Activated effector memory CD4-positive, alpha-beta T cell treated with anti-CD3 and anti-CD28 coated beads, Interleukin-2, amount 50 U/mL, for 16 hours (primary cell): ENCODE measurements at places on chromosomes 16 and 17.

DNA sequence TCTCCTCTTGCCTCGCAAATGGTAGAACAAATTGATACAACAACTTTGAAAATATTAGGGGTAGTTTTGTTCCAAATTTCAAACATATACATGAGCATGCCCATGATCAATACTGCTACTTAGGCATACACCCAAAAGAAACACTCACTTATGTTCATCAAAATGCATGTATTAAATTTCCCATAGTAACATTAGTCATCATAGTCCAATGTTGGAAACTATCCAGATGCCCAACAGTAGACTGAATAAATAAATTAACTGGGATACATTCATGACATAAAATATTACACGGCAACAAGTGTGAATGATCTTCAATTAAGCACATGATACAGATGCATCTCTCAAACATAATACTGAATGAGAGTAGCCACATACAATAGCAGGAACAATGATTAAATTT is 391.6 kb downstream of the CDH11 start:
- DNase-seq = no peak

GRCh38 chr17:65102788-65103187 is 34.4 kb upstream of the RGS9 start:
- no peak for DNase-seq

- no peak for DNase-seq
Measured at GRCh38 chr17:57735230-57735629, 9.9 kb downstream of the CCDC182 start.

DNA sequence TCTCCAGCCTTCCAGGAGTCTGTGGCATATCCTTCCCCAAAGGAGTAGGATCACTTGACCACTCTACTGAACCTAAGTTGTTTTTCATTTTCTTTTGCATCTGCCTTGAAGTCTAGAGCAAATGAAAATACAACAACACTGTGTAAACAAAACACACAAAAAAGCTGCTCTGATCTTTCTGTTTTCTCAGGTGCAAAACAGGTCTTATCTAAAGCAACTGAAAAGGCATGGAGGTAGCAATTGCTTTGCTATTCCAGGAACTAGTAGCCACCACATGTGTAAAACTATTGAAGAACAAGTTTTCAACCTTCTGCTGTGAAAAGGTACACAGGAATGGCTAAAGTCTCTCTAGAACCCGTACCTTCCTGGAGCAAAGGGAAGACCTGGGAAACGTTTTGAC is 127.1 kb downstream of the PITPNC1 start:
- DNase-seq = no peak

- no peak for DNase-seq
Measured at GRCh38 chr17:3761036-3761917, 37.6 kb downstream of the HASPIN start.

GRCh38 chr17:65013613-65014391 is 42.7 kb downstream of the GNA13 start:
- DNase-seq = peak; percentile 70

- no peak for DNase-seq
Measured at GRCh38 chr16:10835281-10835931, 16.8 kb upstream of the TVP23A start.

DNA sequence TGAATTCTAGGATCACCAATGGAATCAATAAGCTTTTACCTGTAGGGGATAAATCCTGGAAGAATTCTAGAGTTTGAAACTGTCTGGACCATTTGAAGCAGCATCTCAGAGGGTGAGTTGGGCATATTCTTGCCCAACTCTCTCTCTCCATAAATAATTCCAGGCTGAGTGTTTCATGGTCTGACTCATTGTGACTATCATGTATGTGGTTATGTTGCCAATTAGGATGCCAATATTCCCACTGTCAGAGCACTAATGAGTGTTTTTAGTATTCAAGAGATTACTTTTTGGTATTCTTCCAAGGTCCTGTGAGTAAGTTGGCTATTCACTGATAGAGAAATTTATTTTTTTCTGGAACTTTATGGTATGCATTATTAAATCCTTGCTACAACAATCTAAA is 456.9 kb downstream of the TOX3 start:
- no peak for DNase-seq

- DNase-seq = no peak
Measured at GRCh38 chr17:48611213-48611612, 396 bp upstream of the HOXB7 start.

GRCh38 chr17:57004944-57005579 is 27.1 kb downstream of the SCPEP1 start:
- no peak for DNase-seq

GRCh38 chr17:41326173-41327145 is 10.9 kb upstream of the KRTAP17-1 start:
- DNase-seq = peak; percentile 64

DNA sequence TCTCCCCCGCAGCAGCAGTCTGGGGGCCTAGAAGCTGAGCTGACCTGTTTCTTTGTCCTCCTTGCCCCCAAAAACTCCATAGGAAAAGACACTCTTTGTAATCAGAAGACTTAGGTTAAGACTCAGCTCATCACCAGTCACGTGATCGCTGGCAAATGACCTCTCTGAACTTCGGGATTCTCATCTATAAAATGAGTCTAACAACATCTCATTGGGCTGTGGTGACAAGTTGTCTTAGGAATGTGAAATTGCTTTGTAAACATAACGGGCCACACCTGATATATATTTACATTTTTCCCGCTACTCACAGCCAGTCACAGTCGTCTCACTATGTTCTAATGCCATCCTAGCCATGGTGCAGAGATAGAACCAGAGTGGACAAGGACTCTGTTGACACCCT is 86.0 kb upstream of the LHX1 start:
- DNase-seq = no peak

DNA sequence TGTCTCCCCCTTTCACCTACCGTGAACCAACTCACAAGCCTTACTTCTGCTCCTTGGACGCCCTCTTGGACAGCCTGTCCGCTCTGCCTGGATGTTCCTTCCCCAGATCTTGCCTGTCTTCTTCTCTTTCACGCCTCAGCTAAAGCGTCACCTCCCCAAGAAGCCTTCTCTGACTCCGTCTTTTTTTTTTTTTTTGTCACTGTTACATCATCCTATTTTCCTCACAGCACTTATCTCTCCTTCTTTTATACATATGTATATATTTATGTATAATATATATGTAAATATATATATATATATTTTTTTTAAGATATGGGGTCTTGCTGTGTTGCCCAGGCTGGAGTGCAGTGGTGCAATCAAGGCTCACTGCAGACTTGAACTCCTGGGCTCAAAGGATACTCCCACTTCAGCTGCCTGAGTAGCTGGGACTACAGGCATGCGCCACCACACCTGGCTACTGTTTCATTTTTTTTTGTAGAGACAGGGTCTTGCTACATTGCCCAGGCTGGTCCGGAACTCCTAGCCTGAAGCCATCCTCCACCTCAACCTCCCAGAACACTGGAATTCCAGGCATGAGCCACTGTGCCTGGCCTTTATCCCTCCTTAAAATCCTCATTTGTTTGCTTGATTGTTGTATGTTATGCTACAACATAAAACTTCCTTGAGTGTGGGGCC is 16.5 kb upstream of the AKTIP start:
- peak; percentile 50 for DNase-seq

DNA sequence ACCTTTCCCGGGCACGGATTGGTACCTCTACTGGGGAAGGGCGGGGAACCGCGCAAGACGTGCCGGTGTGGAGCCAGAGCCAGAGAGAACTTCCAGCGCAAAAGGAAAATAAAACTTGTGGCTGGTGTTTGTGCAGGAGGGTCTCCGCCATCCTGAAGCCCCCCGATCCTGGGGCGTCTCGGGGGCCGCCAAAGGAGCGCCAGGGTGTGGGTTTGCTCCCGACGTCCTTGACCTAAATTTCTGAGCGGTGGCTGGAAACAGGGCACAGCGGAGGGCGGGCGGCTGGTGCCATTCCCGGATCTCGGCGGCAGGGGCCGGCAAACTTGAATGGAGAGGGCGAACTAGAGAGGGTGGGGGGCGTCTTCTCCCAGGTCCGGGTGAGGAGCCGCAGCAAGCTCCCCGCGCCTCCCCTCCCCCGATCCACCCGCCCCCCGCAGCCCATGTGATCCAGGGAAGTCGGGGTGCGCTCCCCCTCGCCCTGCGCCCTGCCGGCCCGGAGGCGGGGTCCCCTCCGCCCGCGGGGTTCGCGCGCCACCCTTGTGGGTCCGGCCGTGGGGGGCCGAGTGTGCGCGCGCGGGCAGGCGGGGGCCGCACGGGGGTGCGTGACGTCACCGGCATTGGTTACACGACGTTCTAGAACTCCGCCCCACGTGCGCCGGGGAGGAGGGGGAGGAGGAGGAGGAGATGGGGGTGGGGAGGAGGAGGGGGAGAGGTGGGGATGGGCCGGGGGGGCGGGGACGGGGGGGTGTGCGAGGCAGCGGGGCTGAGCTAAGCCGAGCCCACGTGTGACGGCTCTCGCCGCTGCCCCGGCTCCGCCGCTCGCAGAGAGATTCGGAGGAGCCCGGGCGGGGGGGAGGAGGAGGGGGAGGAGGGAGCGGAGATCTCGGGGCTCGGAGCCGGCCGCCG is at the start of gene MSI2:
TSS of gene MSI2 (plus strand) at position 748 of the 906 bp plus-strand sequence. CDS start 220 bp downstream, outside the sequence.
- peak; percentile 97 for DNase-seq

- DNase-seq = no peak
Measured at GRCh38 chr16:82156761-82157533, 13.1 kb downstream of the MPHOSPH6 start.

- DNase-seq = no peak
Measured at GRCh38 chr17:65936013-65936412, 255.9 kb downstream of the CEP112 start.

GRCh38 chr16:83967838-83968305 is at the start of gene NECAB2:
Gene NECAB2, plus strand, starts transcription at chr16:83968244. Its CDS starts 405 bp downstream, at chr16:83968649.
- DNase-seq = no peak

DNA sequence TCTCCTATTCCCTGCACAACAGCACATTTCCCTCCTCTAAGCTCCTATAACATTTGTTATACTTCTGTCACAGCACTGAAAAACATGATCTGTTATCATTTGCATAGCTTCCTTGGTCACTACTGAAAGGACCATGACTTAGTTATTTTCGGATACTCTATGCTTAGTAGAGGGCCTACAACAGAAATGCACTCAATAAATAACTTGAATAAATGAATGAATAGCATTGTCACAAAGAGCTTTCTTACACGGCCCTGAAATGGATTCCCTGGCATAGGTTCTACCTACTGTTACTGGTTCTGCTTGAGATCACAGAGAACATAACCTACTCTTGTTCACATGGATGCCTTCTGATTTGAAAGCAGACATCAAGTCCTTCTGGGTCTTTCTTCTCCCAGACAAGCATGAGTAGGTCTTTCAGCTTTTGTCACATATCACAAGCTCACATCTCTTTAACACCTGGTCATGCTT is 41.6 kb downstream of the MYO1D start:
- no peak for DNase-seq

DNA sequence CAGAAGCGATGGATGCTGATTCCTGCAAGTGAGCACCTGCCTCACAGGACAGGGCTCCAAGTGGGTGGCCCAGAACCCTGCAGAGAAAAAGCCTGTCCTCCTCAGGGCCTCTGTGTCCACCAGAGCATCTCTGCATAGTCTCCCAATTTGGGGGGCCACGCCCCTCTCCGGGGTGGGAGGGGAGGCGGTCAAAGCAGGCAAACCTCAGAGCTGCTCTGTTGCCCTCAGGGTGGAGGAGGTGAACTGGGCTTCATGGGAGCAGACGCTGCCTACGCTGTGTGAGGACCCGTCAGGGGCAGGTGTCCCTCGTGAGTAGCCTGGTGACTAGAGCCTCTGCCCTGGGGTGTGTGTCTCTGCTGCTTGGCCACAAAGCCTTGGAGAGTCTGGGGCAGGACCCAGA is 19.3 kb downstream of the TRPV2 start:
- DNase-seq = no peak

DNA sequence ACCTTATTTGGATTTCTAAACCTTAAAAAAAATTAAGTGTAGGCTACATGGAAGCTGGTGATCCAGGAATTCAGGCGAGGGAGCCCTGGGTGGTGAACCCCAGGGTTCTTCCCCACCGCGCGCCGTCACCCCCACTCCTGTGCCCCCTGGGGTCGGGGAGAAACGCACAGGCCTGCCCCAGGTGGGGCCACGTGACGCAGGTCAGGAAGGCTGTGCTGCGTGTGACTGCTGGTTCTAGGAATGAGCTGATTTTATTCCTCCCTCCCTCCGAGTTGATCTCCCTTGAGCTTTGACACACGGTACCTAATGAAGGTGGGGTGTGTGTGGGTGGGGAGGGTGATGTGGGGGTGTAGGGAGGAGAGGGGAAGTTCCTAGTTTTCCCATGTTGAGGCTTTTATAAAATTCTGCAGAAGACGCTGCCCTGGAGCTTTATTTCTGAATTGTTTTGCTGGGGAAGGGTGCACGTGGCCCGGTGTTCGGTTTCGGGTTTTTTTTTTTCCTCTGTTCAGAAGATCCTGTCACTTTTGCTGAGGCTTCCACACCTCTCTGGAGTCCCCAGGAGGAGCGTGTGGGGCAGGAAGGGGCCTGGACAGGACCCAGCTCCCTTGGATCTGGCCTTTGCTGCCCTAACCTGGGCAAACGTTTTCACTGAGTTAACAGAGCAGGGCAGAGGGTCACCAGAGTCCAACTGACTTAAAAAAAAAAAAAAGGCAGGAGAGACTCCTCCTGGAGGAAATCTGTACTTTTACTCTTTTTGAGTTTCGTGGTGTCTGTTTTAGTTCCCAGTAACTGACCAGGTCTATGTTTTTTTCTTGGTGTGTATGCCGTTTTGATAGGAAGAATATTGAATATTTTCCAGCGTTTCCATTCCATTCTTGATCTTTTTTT is 55.8 kb upstream of the GSE1 start:
- peak; percentile 81 for DNase-seq

DNA sequence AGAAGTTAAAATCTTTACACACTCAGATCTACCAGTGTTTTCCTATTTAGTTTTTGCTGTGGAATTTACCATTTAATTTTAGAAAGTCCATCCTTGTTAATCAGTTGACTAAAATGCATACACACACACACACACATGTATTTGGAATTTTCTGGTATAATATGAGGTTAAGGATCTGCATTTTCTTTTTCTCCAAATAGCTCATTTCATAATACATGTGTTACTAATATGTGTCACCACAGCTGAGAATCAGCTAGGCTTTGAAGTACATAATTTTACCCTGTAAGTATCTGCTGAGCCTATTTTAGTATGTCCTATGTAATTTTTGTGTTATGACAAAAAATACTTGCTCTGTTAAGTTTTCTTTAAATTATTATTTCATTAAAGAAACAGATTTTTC is 143.2 kb downstream of the PHKB start:
- DNase-seq = no peak

DNA sequence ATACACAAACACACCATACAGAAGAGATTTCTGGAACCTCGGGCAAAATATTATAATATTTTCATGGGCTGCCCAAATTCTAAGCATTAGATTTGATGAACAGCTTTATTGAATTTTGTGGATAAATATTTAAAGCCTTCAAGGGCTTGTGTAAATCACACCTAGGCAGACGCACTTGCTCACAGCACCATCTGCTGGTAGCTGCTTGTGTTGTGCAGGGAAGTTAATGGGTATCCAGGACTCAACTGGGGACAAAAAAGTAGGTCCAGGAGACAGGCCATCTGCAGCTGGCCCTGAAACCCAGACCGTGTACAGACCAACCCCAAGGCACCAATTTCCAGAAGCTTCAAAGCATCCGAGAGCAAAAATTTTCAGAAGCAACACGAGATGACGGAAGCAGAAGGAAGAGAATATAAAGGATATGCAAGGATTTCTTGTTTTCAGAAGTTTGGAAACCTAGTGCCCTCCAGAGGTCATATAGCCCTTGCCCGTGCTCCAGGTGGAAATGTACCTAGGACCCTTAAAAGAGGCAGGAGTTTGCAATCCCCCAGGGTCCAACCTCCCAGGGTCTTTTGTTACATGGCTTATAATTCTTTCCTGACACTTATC is 140.0 kb downstream of the CHD9NB start:
- DNase-seq = no peak

GRCh38 chr17:2239882-2240430 is 63.6 kb downstream of the SMG6 start:
- DNase-seq = peak; percentile 73

- no peak for DNase-seq
Measured at GRCh38 chr16:50835358-50836060, 93.6 kb downstream of the CYLD start.
